ENCODE measurements at places on chromosomes 7 and 10.

DNA sequence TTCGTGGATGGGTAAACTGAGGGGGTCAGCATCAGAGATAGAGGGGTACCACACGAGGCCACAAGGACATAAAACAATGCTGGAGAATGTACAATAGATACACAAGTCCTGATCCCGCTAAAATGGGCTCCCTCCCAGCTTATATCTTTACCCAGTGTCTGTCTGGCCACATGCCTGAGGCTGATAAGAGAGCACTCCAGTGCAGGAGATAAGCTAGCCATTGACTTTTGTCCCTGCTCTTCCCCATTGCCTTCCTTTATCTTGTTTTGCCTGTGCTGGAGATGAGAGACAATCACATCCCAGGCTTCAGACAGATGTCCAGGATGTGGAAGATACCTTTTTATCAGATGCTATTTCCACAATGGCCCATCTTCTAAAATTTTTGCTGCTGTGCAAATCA is 6.0 kb downstream of the GAD2 start:
- no peak for DNase-seq

- DNase-seq: no peak
Observed at GRCh38 chr10:125961743-125962142, 65.4 kb downstream of the FANK1 start.

DNA sequence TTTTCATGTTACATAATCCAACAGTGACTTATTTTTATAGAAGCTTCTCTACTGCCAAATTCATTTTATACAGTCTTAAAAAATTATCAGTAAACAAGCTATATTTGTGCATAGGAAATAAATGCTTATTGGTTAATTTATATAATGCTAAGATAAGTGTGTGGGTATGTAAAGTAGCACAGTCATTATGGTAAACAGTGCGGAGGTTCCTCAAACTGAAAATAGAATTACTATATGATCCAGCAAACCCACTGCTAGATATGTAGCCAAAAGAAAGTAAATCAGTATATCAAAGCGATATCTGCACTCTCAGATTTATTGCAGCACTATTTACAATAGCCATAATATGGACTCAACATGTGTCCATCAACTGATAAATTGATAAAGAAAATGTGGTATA is 71.1 kb downstream of the ATRNL1 start:
- DNase-seq: no peak

GRCh38 chr7:132400561-132401142 is 175.6 kb downstream of the PLXNA4 start:
- no peak for DNase-seq

DNA sequence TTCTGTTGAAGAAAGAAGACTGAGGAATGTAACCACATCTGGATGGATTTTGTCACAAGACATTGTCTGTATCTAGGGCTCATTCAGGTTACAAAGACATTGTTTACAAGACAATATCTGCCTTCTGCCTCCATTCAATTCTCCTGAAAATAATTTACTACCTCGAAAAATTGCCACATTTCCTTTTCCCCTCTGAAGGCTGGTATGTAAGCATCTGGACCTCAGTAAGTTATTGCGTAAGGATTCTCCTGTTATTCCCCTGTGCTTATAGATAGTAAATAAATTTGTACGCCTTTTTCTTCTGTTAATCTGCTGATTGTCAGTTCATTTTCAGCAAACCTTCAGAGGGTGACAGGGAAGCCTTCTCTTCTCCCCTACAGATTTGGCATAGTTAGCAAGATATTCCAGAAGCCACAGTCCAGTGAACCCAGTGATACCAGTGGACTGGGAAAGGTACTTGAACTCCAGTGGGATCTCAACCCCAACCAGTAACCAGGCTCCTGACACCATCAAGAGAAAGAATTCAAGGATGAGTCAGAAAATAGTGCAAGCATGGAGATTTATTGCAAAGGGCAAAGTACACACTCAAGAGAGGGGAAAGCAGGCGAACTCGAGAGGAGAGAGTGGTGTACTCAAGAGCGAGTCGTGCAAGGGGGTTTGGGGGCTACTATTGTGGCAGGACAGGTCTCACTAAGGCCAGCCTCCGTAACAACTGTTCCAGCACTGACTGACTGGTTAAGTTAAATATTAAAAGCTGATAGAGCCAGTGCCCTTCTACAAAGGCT is 706.9 kb upstream of the GHITM start:
- DNase-seq: no peak

- no peak for DNase-seq
Observed at GRCh38 chr10:1187151-1187854, 131.1 kb downstream of the WDR37 start.

GRCh38 chr10:22086730-22087401 is 83.3 kb upstream of the DNAJC1 start:
- DNase-seq: no peak

DNA sequence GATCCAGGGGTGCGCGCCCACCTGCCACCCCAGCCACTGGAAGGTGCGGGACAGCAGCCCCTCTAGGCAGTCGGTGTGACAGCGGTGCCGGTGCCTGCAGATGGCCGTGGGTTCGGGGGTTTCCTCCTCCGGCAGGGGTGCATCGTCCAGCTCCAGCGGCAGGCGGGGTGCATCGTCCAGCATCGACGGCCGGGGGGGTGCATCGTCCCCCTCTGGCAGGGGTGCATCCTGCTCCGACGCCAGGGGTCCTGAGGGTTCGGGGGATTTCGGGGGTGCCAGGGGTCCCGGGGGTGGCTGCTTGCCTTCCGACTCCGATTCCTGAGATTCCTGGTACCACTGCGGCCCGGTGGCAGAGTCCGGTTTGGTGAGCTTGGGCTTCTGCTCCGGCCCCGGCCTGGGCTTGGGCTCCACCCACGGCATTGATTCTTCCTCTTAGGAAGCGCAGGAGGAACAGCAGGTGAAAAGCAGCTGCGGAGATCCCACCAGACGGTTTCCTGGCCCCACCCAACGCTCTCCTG is 90.2 kb upstream of the RAB18 start:
- no peak for DNase-seq

- DNase-seq: no peak
Observed at GRCh38 chr7:87511510-87511909, 36.0 kb upstream of the ABCB4 start.

DNA sequence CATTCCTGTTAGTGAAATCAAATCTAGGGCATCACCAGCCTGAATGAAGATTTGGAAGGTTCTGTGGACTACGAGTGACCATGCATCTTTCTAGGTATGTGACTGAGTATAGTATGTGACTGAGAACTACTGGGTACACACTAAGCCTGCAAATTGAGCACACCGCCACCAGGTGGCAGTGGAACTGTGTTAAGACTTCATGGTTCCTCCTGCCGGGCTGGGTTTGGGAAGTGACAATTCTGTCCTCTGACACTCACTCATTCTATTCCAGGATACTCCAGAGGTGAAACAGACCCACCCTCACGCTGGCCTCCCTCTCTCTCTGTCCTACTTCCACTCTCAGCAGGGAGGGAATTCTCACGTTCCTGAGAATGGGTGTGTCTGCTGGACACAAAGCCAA is 84.0 kb upstream of the TMEM248 start:
- peak; percentile 75 for DNase-seq

DNA sequence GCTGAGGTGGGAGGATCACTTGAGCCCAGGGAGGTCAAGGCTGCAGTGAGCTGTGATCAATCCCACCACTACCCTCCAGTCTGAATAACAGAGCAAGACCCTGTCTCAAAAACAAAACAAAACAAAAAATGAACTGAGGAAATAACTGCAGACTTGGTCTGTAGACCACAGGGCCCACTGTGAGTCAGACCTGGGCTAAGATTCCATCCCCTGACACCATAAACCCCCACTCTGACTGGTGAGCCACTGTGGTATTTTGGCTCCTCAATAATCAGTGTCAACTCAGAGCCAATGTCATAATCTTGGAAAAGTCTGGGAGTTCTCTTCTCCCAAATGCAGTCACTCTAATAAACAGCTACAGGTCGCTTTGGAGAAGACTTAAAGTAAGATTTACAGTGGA is 24.0 kb upstream of the ERCC6 start:
- DNase-seq: no peak

DNA sequence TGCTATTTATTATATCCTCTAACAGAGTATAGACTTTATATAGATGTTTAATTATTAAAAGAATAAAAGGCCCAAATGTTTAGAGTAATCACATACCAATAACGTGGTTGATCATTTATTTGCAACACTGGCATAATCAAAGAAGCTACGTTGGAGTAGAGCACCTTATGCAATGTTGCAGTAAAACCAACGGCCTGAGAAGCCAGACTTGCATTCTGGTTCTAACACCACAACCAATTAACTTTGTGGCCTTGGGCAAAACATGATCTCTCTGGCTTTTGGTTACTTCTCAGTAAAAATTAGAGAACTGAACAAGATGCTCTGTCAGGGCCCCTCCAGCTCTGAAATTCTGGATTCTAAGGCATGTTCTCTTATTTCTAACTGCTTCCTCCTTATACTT is 476.2 kb downstream of the GRM8 start:
- DNase-seq: no peak

DNA sequence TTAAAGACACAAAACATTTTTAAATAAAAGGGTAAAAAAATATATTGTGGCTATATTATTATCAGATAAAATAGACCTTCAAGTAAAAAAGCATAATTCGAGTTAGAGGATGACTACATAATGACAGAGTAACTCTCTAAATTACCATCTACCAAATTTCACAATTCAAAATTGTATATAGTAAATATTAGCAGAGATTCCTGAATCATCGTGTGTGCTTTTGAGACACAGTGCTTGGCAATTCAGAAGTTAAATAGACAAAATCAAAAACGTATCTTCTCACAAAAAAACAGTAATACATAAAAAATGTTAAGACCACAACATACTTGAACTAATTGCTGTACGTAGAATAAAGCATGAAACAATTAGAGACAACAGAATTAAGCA is 110.4 kb downstream of the AHR start:
- no peak for DNase-seq

- DNase-seq: no peak
Observed at GRCh38 chr7:27245798-27246691, 3.4 kb downstream of the EVX1 start.

- peak; percentile 32 for DNase-seq
Observed at GRCh38 chr7:29684787-29685650, 121.3 kb upstream of the WIPF3 start.
